Activated CD8-positive, alpha-beta T cell treated with anti-CD3 and anti-CD28 coated beads, Interleukin-2, amount 10 ng/mL, durations not matched to agents 7 days and 5 days (primary cell): ENCODE measurements at places on chromosomes 3 and 15.

- H3K4me3 ChIP-seq = no peak overlapping the region
- DNase-seq = no peak
- no peaks in the 10 kb centered on the region for H3K36me3 ChIP-seq
- H3K4me1 ChIP-seq = no peaks in the 10 kb centered on the region
- H3K27me3 ChIP-seq = no peaks in the 10 kb centered on the region
These were observed 479.1 kb upstream of the ALCAM start for GRCh38 chr3:104887619-104888018.

- no peak overlapping the region for H3K4me3 ChIP-seq
- H3K4me1 ChIP-seq = peaks cover 32% of the 10 kb centered on the region
- H3K36me3 ChIP-seq = peaks cover 3% of the 10 kb centered on the region
- H3K27me3 ChIP-seq = no peaks in the 10 kb centered on the region
- no peak overlapping the region for H3K27ac ChIP-seq
- DNase-seq = no peak
These were observed 3.6 kb upstream of the PTPN23 start for GRCh38 chr3:47377186-47377585.

DNA sequence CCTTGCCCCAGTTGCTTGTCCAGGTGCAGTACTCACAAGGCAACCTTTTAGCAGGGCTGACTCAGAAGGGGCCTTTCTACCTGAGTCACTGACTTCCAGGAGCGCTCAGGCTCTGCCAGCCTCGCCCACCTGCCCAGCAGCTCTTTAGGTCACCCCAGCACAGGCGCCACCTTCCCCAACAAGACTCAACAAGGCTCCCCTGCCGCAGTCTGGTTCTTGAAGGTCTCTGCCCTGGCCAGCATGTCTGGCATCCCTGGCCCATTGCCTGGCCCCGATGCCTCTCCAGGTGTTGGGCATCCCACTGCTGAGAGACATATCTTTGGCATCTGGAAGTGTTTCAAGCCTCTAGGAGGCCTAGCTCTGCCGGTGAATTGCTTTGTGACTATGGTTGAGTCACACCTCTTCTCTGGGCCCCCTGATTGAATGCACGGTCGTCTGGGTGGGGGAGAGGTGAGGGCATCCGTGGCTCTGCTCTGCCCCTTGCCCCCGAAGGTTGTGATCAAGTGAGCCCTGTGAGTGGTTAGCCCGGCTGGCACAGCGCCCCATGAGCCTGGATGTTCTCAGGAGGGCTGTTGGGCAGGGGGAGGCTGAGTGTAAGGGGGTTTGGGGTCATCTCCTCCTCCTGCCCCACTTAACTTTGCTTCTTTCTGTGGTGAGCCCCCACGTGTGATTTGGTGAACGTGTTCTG is 21.6 kb downstream of the SNX33 start:
- no peak overlapping the region for H3K4me3 ChIP-seq
- no peaks in the 10 kb centered on the region for H3K36me3 ChIP-seq
- no peak for DNase-seq
- peak overlapping the region; percentile 34 for H3K27ac ChIP-seq
- peaks cover 7% of the 10 kb centered on the region for H3K4me1 ChIP-seq

DNA sequence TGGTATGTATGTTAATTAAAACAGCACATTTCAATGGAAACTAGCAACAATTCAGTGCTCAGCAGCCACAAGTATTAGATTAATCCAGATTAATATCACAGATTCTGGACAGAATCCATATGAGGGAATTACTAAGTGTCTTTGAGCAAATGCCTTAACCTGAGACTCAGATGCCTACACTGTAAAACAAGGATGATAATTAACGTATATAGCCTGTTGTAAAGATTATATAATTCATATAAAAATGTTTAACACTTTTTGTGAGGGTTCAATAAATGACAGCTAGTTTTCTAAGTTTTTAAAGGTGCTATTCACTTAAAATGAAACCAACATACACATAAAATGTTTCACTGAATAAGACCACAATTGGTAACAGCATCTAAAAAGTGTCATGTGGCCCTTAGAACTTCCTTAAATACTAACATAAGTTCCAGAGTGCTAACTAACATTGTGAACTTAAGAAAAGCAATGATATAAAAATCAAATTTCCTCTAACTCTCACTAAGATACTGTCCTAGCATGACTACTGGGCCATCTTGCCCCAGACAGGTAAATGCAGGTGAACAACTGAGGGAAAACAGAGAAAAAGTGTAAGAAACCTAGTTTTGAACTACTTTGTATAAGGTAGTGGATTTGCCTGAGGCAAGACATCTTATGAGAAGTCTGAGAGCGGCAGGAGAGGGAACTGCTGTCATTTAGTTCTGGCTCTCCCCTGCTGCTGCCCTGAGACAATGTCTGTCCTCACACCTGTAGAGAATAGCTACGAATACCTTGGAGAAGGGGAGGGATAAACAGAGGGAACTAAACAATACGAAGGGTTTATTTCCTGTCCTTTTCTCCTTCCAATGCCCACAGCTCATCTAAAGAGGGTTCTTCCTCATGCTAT is 151.3 kb downstream of the ADAM10 start:
- H3K36me3 ChIP-seq = peaks cover 56% of the 10 kb centered on the region
- DNase-seq = no peak

DNA sequence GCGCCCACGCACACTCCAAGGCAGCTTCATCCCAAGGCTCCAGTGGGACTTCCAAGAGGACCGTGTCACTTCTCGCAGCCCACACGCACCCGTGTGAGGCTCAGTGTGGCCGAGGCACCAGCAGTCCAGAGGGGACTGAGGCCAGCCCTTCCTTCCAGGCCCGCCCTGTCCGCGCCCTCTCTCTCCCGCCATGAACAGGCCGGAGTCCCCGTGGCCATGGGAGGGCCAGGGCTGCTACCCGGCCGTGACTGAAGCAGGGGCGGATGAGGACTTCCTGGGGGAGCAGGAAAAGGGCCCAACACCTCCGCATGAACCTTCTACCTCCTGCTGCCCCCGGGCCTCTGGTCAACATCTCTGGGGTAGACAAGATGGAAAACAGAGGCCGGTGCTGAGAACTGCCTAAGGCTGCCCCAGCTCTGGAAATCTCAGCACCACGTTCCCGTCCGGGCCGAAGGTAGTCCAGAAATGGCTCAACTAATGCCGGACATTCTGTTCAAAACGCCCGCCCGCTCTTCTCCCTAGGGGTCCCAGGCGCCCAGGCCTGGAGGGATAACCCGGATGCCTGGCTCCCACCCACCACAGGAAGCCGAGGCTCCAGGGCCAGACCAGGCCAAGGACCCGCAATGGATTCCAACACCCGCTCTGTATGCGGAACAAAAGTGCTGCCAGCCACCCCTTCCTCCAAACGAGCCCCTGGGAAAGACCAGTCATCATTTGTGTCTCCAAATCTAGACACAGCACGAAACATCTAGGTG is 32.7 kb downstream of the TNK2 start:
- H3K27ac ChIP-seq = no peak overlapping the region
- peaks cover 14% of the 10 kb centered on the region for H3K36me3 ChIP-seq
- no peaks in the 10 kb centered on the region for H3K27me3 ChIP-seq

- H3K4me1 ChIP-seq = peaks cover 18% of the 10 kb centered on the region
- H3K27ac ChIP-seq = no peak overlapping the region
- H3K27me3 ChIP-seq = no peaks in the 10 kb centered on the region
- no peak overlapping the region for H3K4me3 ChIP-seq
These were observed 15.4 kb downstream of the UBP1 start for GRCh38 chr3:33424606-33425452.

- peaks cover 62% of the 10 kb centered on the region for H3K4me1 ChIP-seq
- peak; percentile 46 for DNase-seq
- H3K4me3 ChIP-seq = no peak overlapping the region
- H3K27me3 ChIP-seq = no peaks in the 10 kb centered on the region
- H3K27ac ChIP-seq = peak overlapping the region; percentile 81
These were observed 13.3 kb upstream of the LMAN1L start for GRCh38 chr15:74799255-74799855.

DNA sequence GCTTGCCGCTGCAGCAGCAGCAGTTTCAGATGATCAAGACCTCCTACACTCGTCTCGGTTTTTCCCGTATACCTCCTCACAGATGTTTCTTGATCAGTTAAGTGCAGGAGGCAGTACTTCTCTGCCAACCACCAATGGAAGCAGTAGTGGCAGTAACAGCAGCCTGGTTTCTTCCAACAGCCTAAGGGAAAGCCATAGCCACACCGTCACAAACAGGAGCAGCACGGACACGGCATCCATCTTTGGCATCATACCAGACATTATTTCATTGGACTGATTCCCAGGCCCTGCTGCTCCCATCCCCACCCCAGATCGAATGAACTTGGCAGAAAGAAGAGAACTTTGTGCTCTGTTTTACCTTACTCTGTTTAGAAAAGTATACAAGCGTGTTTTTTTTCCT is 17.6 kb downstream of the CALML4 start:
- H3K27me3 ChIP-seq = no peaks in the 10 kb centered on the region
- no peaks in the 10 kb centered on the region for H3K4me1 ChIP-seq
- H3K36me3 ChIP-seq = peaks cover 66% of the 10 kb centered on the region
- H3K27ac ChIP-seq = no peak overlapping the region
- no peak for DNase-seq

GRCh38 chr3:99710094-99710493 is 71.7 kb downstream of the COL8A1 start:
- H3K27me3 ChIP-seq = peaks cover 10% of the 10 kb centered on the region
- no peak overlapping the region for H3K27ac ChIP-seq
- no peak for DNase-seq

DNA sequence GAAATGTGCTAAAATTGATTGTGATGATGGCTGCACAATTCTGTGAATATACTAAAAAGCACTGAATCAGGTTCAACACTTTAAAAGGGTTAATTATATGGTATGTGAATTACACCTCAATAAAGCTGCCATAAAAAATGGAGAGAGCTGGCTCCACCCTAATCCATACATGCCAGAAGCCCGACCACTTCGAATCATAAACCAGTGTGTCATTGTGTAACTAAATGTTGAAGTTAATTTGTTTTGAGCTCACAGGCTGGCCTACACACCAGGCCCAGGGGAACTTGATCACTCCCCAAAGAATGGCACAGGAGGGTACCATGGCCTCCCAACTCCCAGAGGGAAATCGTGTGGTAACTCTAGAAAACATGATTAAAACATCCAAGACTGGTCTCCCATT is 14.0 kb downstream of the PLCD1 start:
- no peak overlapping the region for H3K4me3 ChIP-seq
- H3K4me1 ChIP-seq = no peaks in the 10 kb centered on the region
- peaks cover 22% of the 10 kb centered on the region for H3K36me3 ChIP-seq
- no peak for DNase-seq

- no peaks in the 10 kb centered on the region for H3K4me1 ChIP-seq
- no peak for DNase-seq
- no peak overlapping the region for H3K4me3 ChIP-seq
- H3K36me3 ChIP-seq = peaks cover 14% of the 10 kb centered on the region
- no peaks in the 10 kb centered on the region for H3K27me3 ChIP-seq
- no peak overlapping the region for H3K27ac ChIP-seq
These were observed 7.4 kb downstream of the SPICE1 start for GRCh38 chr3:113507501-113508067.

GRCh38 chr3:171646357-171647133 is 163.7 kb downstream of the PLD1 start:
- no peak overlapping the region for H3K4me3 ChIP-seq
- H3K27ac ChIP-seq = no peak overlapping the region
- peaks cover 8% of the 10 kb centered on the region for H3K27me3 ChIP-seq
- DNase-seq = no peak

GRCh38 chr15:97236140-97236539 is 724.4 kb upstream of the ARRDC4 start:
- H3K27me3 ChIP-seq = no peaks in the 10 kb centered on the region
- no peaks in the 10 kb centered on the region for H3K36me3 ChIP-seq
- no peak overlapping the region for H3K4me3 ChIP-seq
- H3K27ac ChIP-seq = no peak overlapping the region

- no peaks in the 10 kb centered on the region for H3K36me3 ChIP-seq
- no peak for DNase-seq
- peaks cover 8% of the 10 kb centered on the region for H3K27me3 ChIP-seq
- no peaks in the 10 kb centered on the region for H3K4me1 ChIP-seq
- H3K27ac ChIP-seq = no peak overlapping the region
These were observed 629.0 kb upstream of the TGFBR2 start for GRCh38 chr3:29977360-29977759.

DNA sequence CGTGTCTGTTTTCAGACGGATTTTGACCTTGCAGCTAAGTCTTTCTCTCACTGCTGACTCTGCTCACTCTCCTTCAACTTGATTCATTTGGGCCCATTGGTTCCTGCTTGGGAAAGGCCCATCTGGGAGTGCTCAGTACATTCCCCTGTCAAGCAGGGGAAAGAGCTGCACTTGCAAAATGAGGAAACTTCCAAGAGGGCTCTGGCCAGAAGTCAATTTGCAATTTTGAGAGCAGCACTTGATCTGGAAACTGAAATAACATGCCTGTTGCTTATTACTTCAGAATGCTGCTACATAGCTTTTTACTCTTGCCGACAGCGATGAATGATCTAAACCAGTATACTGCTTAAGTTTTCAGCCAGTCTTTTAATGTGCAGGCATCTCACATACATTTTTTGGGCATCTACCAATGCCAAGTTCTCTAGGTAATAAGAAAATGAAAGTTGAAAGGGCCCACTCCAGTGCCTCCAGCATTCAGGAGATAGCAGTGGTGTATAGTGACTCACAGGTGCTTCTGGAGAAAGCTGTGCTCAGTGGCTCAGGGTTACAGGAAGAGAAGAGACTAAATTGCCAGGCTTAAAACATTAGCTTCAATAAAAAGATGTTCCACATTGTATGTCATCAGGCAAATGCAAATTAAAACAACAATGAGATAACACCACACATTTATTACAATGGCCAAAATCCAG is 70.1 kb upstream of the RORA start:
- H3K4me1 ChIP-seq = no peaks in the 10 kb centered on the region
- no peak overlapping the region for H3K27ac ChIP-seq
- peaks cover 4% of the 10 kb centered on the region for H3K27me3 ChIP-seq
- no peak overlapping the region for H3K4me3 ChIP-seq
- DNase-seq = no peak

DNA sequence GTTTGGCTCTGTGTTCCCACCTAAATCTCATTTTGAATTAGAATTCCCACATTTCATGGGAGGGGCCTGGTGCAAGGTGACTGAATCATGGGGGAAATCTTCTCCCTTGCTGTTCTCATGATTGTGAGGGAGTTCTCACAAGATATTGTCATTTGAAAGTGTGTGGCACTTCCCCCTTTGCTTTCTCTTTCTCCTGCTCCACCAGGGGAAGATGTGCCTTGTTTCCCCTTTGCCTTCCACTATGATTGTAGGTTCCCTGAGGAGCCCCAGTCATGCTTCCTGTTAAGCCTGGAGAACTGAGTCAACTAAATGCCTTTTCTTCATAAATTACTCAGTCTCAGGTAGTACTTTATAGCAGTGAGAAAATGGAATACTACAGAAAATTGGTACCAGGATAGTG is 157.2 kb upstream of the TPRG1 start:
- H3K4me1 ChIP-seq = peaks cover 21% of the 10 kb centered on the region
- DNase-seq = no peak
- H3K27me3 ChIP-seq = peaks cover 3% of the 10 kb centered on the region
- H3K36me3 ChIP-seq = peaks cover 14% of the 10 kb centered on the region
- H3K27ac ChIP-seq = no peak overlapping the region
